Activated T-helper 2 cell treated with anti-CD3 and anti-CD28 coated beads, Interferon-gamma antibody, Interleukin-2, Interleukin-4, amounts not matched to agents 10 μg/mL and 5 μg/mL and 100 μg/mL, durations not matched to agents 14 hours and 24 hours and 36 hours (primary cell): ENCODE measurements at places on chromosomes 6 and 20. TPM values are rescaled to one million over a fixed set of nuclear protein-coding genes. Genes with fewer than 3 reads are reported as not detected.

MAP3K7 gene
- 30.5 and 32.1 TPM in 2 replicates for total RNA-seq

SLC17A1 gene
- total RNA-seq: 0.32 and 0.34 TPM in 2 replicates

GSTA1 gene
- total RNA-seq: not detected in 2 replicates

RUNX2 gene
- total RNA-seq: 60.8 and 65.4 TPM in 2 replicates

KCNB1 gene
- total RNA-seq: 0.05 TPM in 1 of 2 replicates, not detected in the other

OR12D3 gene
- total RNA-seq: not detected in 2 replicates

BHLHE23 gene
- total RNA-seq: not detected in 2 replicates

BTN1A1 gene
- not detected in 2 replicates for total RNA-seq

- no peak overlapping the region for H3K4me3 ChIP-seq
- H3K4me1 ChIP-seq: peaks cover 4% of the 10 kb centered on the region
- H3K27me3 ChIP-seq: peaks cover 15% of the 10 kb centered on the region
- H3K27ac ChIP-seq: no peak overlapping the region
Observed at GRCh38 chr6:138088326-138088762, 18.9 kb downstream of the PERP start.

DNA sequence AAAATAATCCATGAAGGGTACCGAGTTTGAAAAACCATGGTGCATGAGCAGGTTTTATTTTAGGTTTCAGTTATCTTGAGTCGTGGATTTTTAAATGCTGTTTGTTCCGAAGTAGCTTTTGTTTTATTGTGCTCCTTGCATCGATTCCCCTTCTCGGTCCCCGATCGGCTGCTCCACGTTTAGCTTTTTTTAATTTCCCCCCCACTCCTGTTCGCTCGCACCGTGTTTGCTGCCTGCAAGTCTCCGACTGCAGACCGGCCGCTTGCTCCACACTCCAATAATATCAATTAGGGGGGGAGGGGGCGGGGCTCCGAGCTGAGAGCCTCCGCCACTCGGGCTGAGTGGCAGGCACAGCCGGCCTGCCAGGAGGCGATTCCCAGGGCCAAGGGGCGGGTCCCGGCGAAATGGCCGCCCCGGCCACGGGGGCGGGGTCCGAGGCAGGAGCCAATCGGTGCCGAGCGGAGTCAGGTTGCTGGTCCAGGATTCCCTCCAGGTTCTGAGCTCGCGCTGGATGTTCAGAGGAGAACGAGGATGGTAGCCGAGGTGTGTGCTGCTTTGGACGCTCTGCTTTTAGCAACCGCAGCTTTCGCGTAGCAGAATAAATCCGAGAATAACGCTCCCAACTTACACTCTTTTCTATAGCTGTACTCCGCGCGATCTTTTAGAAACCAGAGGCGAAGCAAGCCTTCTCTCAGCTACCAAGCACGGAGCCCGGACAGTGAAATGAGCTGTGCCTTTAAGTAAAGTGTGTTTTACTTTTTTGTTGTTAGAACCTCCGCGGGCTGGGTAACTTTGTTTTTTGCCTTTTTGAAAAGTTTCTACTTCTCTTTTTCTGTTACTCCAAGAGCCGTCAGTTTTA is at the start of gene EPHA7:
Gene EPHA7 (minus strand): TSS at position 256 of the 859 bp plus-strand sequence. CDS start 218 bp downstream, at position 38.
- H3K27me3 ChIP-seq: peaks cover 59% of the 10 kb centered on the region
- H3K36me3 ChIP-seq: no peaks in the 10 kb centered on the region
- H3K27ac ChIP-seq: no peak within 1 kb of the TSS
- peaks cover 17% of the 10 kb centered on the region for H3K4me1 ChIP-seq
- DNase-seq: peak; percentile 38

DNA sequence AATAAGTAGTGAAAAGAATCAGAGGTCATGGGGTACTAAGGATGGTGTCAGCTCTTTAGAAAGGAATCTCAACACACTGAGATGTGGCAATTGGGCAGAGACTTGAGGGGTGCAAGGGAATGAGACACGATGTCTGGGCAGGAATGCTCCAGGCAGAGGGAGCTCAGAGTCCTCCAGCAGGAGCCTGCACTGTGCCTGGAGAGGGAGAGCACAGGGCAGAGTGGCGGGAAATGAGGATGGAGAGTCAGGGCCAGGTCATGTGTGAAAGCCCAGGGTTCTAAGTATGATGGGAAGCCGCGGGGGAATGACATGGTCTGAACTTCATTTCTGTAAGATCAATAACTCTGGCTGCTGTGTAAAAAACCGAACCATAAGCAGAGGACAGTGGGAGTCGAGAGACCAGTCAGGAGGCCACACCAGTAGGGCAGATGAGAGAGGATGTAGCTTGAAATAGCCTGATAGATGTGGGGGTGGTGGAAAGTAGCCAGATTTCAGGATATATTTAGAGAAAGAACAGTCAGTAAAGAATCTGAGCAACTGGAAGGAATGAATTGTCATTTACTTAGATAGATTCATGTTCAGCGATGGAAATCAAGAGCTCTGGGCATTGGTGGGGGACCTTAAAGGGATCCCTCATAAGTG is 133.4 kb upstream of the DTNBP1 start:
- H3K4me1 ChIP-seq: no peaks in the 10 kb centered on the region
- DNase-seq: no peak
- peaks cover 8% of the 10 kb centered on the region for H3K36me3 ChIP-seq
- H3K27ac ChIP-seq: no peak overlapping the region
- H3K27me3 ChIP-seq: no peaks in the 10 kb centered on the region

DNA sequence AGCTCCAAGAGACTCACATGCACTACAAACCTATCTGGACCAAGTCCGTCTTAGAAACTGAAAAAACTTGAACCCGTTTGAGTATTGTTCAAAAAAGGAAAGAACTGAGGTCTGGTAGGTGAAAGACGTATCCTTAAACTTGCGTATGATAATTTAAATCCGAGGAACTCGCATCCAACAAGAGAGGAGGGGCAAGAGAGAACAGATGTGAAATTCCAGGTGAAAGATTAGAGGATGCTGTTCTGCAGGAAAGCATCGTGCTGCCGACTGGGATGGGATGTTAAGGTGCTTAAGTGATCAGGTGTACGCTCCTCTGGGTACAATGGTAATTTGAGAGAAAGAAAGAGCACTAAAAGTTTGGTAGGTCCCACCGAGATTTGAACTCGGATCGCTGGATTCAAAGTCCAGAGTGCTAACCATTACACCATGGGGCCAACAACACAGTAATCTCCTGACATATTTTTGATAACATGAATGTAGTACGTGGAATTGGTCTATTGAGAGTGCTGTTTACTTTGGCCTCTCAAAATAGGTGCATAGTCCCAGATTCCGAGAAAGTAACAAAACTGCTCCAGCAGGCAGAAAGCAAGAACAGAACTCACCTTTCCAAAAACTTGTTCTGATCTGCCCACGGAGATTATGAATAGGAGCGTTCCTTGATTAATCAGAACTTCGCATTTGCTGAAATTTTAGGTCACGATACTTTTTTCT is 53.5 kb upstream of the BTN3A2 start:
- peaks cover 58% of the 10 kb centered on the region for H3K4me1 ChIP-seq
- no peaks in the 10 kb centered on the region for H3K36me3 ChIP-seq
- H3K4me3 ChIP-seq: peak overlapping the region; percentile 85
- peak; percentile 38 for DNase-seq
- peak overlapping the region; percentile 82 for H3K27ac ChIP-seq
- H3K27me3 ChIP-seq: no peaks in the 10 kb centered on the region

DNA sequence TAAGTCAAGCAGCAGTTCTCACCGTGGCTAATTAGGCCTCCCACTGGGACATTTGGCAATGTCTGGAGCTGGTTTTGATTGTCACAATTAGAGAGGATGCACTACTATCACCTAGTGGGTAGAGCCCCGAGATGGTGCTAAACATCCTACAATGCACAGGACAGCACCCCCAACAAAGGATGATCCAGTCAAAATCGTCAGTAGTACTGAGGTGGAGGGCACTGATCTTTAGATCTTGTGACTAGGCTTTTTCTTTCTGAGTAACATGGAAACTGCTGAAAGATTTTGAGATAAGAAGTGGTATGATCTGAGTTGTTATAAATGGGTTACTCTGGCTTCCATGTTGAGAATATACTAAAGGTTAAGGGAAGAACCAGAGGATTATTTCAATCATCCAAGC is 12.0 kb downstream of the UBD start:
- no peak overlapping the region for H3K27ac ChIP-seq
- H3K4me1 ChIP-seq: peaks cover 14% of the 10 kb centered on the region
- no peak for DNase-seq
- H3K36me3 ChIP-seq: no peaks in the 10 kb centered on the region

GRCh38 chr6:53483423-53484353 is 61.2 kb downstream of the GCLC start:
- DNase-seq: peak; percentile 35
- peak overlapping the region; percentile 30 for H3K27ac ChIP-seq
- H3K27me3 ChIP-seq: peaks cover 24% of the 10 kb centered on the region

GRCh38 chr6:126614642-126615504 is 275.0 kb downstream of the CENPW start:
- H3K4me1 ChIP-seq: no peaks in the 10 kb centered on the region
- no peak overlapping the region for H3K27ac ChIP-seq
- no peak for DNase-seq
- no peaks in the 10 kb centered on the region for H3K27me3 ChIP-seq

GRCh38 chr6:2086326-2086965 is 159.0 kb downstream of the GMDS start:
- H3K36me3 ChIP-seq: peaks cover 3% of the 10 kb centered on the region
- H3K27me3 ChIP-seq: peaks cover 29% of the 10 kb centered on the region
- no peak for DNase-seq
- no peak overlapping the region for H3K4me3 ChIP-seq
- H3K4me1 ChIP-seq: peaks cover 17% of the 10 kb centered on the region
- no peak overlapping the region for H3K27ac ChIP-seq

- peaks cover 4% of the 10 kb centered on the region for H3K4me1 ChIP-seq
- DNase-seq: peak; percentile 41
- peaks cover 29% of the 10 kb centered on the region for H3K36me3 ChIP-seq
- no peaks in the 10 kb centered on the region for H3K27me3 ChIP-seq
- no peak overlapping the region for H3K4me3 ChIP-seq
- no peak overlapping the region for H3K27ac ChIP-seq
Observed at GRCh38 chr20:43691928-43692524, 25.1 kb downstream of the MYBL2 start.

- no peaks in the 10 kb centered on the region for H3K4me1 ChIP-seq
- peaks cover 20% of the 10 kb centered on the region for H3K27me3 ChIP-seq
- no peak overlapping the region for H3K27ac ChIP-seq
- H3K36me3 ChIP-seq: no peaks in the 10 kb centered on the region
- DNase-seq: no peak
Observed at GRCh38 chr6:106751501-106752252, 122.3 kb downstream of the QRSL1 start.

DNA sequence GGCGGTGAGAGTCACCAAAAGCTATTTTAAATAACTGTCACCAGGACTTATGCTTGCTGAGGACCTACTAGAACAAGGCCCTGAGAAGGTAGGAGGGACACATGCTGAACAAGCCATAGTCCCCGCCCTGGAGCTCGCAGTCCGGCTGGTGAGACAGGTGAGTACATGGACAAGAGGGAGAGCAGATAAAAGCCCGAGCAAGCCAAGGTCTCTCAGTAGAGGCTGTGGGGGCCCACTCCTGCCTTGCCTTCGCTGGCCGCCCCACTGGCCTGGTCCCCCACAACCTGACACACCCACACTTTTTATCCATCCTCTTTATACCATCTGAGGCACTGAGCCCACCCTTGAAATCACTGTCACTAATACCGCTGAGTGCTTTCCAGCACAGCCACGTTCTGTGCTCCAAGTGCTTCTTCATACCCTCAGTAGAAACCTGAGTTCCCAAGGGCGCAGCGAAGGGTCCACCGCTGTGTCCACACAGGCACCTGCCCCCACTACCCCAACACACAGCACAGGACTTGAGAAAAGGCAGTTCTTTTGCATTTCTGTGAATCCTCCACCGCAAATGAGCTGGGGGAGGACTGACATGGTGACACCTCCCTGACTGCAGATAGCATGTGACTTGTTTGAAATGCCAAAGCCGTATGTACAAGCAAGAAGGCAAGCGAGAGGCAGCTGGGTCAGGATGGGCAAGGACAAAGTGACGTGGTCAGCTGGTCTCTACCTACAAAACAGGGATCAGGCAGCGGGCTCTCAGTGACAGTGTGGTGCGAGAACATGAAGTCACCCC is 12.1 kb downstream of the DDRGK1 start:
- no peaks in the 10 kb centered on the region for H3K27me3 ChIP-seq
- H3K36me3 ChIP-seq: peaks cover 62% of the 10 kb centered on the region
- peaks cover 2% of the 10 kb centered on the region for H3K4me1 ChIP-seq
- no peak overlapping the region for H3K27ac ChIP-seq
- no peak for DNase-seq
